ENCODE measurements at places on chromosomes 4 and X. TPM values are rescaled to one million over a fixed set of nuclear protein-coding genes. Genes with fewer than 3 reads are reported as not detected.

Gene HTR2C
- not detected for total RNA-seq

Gene RAB9B
- total RNA-seq: 0.40 TPM

Gene ANXA10
- 0.94 TPM for total RNA-seq

Gene ABCB7
- total RNA-seq: 33.5 TPM

Gene USP17L25
- not detected for total RNA-seq

Gene HERC6
- 2.4 TPM for total RNA-seq

Gene LPAR4
- 0.52 TPM for total RNA-seq

Gene CYLC1
- total RNA-seq: not detected

Gene F8A2
- total RNA-seq: not detected

Gene ESX1
- not detected for total RNA-seq

Gene LAP3
- 88.1 TPM for total RNA-seq

Gene TIMP1
- total RNA-seq: 241 TPM

Gene CLDN2
- 0.06 TPM for total RNA-seq
